Hepatocyte (in vitro differentiated cells): ENCODE measurements at places on chromosomes 13 and 19. TPM values are rescaled to one million over a fixed set of nuclear protein-coding genes. Genes with fewer than 3 reads are reported as not detected.

Gene ZNF607
- total RNA-seq, result 4.7 and 4.8 TPM in 2 replicates

Gene TMEM255B
- total RNA-seq, result 0.10 and 1.5 TPM in 2 replicates

Gene ONECUT3
- 0.03 and 0.08 TPM in 2 replicates for total RNA-seq

Gene AXL
- total RNA-seq, result 35.0 and 45.9 TPM in 2 replicates

Gene RFPL4AL1
- total RNA-seq, result not detected in 2 replicates

Gene GNG7
- total RNA-seq, result 1.2 and 1.3 TPM in 2 replicates

Gene CACNG6
- total RNA-seq, result 0.23 and 0.32 TPM in 2 replicates
